HTR-8/SVneo (cell line): ENCODE measurements at places on chromosomes 1 and 21.

GRCh38 chr1:18643154-18644012 lies 12.7 kb downstream of the PAX7 start:
- no peak for DNase-seq

GRCh38 chr1:44645476-44646244 lies 28.6 kb downstream of the TMEM53 start:
- DNase-seq, result no peak

- DNase-seq, result no peak
Measured at GRCh38 chr1:117240547-117240946, 29.8 kb upstream of the VTCN1 start.

DNA sequence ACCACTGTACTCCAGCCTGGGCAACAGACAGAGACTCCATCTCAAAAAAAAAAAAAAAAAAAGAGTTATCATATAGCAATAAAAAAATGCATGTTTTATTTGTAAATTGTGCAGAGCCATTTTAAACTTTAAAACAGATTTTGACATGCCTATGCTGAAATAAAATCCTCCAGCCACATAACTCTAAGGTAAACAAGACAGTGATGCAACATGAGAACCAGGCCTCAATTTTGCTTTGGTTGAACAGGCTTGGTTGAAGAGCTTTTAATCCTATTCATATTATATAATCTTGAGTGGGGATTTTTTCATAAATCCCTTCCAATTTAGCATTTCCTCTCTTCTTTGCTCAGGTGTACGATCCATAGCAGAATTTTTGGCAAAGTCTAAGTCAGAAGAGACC lies 26.1 kb downstream of the ARMH1 start:
- no peak for DNase-seq

DNA sequence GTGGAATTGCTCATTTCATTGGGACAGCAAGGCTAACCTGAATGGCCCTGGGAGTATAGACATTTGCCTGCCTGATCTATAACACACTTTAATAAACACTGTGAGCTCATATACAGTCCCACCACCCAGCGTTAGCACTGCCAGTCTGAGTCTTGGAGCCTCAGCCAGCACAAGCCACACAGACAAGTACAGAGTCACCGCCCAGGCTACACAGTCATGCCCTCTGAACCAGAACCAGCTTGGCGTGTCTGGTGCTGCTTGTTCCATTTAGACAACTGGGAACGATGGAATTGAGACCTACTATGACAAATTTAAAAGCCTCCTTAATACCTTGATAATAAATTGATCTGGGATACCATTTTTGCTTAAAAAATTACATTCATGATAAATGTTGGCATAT lies 31.6 kb downstream of the NID1 start:
- no peak for DNase-seq

DNA sequence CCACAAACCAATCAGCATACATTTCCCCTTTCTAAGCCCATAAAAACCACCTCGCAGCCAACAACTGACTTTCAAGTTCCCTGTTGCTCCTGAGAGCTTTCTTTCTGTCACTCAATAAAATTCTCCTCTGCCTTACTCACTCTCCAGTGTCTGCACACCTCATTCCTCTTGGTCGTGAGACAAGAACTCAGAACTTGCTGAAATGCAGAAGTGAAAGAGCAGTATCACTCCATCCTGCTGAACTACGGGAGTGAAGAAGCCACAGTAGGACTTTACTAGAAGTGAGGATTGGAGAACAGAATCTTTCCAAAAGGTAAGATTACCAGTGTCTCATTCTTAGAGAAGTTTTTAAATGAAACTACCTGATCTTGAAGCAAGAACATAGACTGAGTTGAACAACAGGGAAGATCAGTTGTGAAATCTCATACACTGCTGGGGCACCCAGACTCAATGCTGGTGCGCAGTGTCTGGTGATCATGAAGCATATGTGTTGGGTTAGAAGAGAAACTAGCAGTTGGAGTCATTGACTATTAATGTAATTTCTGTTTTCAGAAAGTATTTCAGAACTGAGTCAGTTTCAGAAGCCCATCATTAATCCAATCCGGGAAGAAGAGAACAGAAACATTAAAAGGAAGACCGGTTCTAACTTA lies 726.9 kb upstream of the TMPRSS15 start:
- no peak for DNase-seq

- no peak for DNase-seq
Measured at GRCh38 chr1:222654849-222655248, 37.0 kb downstream of the MIA3 start.

- DNase-seq, result no peak
Measured at GRCh38 chr1:229224308-229224707, 46.6 kb upstream of the RAB4A start.

DNA sequence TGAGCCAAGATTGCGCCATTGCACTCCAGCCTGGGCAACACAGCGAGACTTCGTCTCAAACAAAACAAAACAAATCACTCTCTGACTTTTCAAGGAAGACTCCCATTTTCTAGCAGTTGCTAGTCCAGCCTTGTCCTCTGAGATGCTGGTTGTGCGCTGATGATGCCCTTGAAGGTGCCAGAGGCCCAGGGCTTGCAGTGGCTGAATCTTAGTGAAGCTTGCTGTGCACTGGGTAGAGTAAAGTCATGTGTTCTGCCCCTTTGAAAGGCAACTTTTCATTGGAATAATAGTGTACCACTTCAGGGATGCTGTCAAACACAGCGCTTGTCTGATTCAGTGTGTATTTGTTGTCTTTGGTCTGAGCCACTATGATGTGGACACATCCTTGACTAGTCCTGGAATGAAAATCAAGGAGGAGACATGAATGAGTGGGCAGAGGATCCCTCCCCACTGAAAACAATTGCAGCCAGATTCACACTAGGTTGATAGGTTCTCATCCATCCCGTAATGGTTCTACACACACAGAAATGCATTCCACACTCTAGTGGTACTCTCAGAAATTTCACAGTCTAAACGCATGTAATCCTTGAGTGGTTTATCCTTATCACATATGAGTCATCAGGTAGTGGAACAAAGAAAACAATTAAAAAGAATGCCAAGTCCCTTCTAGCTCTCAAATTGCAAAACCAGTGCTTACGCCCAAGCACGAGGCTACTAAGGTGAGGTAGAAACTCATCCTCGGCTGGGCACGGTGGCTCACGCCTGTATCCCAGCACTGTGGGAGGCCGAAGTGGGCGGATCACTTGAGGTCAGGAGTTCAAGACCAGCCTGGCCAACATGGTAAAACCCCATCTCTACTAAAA lies 17.8 kb upstream of the TDRD10 start:
- peak; percentile 14 for DNase-seq

DNA sequence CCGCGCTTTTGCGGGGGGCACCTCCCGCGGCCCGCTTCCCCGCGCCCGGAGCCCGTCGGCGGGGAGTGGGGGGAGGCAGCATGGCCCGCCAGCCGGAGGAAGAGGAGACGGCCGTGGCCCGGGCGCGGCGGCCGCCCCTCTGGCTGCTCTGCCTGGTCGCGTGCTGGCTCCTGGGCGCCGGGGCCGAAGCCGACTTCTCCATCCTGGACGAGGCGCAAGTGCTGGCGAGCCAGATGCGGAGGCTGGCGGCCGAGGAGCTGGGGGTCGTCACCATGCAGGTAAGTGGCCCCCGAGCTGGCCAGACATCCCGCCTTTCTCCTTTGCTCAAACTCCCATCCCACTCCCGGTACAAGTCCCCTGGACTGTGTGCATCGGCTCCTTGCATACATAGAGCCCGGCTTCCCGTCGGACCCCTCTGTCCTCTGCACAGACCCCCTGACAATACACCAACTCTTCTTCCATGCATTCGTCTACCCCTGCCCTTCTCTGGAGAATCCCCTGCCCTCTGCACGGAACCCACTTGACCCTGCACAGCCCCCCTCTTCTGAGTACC lies 812 bp downstream of the CACHD1 start:
- peak; percentile 6 for DNase-seq

GRCh38 chr1:207644852-207645634 lies at the start of gene CR1L:
Gene CR1L (plus strand): TSS chr1:207645133. CDS start chr1:207645234, 101 bp downstream.
- DNase-seq, result peak; percentile 83

- peak; percentile 17 for DNase-seq
Measured at GRCh38 chr1:243294723-243295121, 38.9 kb downstream of the SDCCAG8 start.

DNA sequence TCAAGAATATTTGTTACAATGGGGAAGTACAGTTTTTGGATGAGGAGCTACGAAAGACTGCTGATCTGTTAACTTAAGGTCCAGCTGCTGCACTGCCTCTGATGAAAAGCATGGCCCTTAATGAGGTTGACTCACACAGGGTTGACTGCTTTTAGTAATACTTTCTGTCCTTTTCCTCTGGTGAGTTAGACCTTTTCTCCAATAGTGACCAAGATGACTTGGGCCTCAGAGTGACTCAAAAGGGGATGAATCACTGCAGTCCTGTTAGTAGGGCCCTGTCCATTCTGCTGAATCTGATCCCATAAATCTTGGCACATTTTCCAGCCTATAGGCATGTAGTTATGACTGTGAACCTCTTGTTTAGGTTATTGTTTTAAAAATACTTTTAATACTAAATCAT lies 2.7 kb downstream of the DISP1 start:
- peak; percentile 76 for DNase-seq

DNA sequence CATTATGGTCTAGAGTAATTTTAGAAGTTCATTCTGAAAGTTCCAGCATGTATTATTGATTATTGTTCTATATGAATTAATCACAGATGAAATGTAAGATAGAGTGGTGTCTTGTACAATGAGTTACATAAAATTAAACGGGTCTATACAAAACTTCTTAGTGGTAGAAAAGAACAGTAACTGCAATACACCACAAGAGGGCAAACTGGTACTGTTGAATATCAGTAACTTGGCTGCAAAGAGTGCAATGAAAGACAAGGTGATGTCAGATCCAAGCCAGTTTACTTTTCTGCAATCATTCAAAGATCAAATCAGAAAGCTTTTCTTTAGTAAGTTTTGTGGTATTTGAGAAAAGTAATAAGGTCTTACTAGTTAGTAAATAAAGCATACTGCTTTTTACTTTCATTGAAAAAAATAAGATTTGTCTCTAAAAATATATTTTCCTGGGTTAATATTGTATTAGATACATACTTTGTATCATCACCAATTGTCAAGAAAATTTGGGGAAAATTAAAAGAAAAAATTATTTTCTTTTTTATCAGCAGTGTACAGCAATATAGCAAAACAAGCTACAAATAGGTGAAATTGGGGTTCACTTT lies 66.4 kb upstream of the BTG3 start:
- peak; percentile 58 for DNase-seq

- no peak for DNase-seq
Measured at GRCh38 chr1:16474166-16474800, 33.8 kb downstream of the NECAP2 start.

- no peak for DNase-seq
Measured at GRCh38 chr1:1594602-1595260, 5.2 kb downstream of the FNDC10 start.

DNA sequence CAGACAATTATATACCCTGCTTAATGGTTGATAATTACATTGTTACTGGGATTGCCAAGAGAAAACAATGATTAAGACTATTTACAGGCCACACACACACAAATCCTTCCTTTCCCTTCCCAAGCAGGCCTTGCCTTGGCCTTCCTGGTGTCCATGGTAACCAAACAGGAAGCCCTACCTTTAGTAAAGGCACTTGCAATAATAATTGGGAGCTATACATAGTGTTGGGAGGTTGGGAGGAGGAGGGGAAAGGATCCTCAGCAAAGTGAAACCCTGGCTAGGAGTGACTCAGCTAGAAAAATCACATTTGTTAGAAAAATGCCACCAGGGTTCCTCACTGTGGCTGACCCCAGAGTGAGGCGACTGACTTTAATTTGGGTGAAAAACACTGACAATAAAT lies 122.3 kb upstream of the ADAR start:
- DNase-seq, result no peak

DNA sequence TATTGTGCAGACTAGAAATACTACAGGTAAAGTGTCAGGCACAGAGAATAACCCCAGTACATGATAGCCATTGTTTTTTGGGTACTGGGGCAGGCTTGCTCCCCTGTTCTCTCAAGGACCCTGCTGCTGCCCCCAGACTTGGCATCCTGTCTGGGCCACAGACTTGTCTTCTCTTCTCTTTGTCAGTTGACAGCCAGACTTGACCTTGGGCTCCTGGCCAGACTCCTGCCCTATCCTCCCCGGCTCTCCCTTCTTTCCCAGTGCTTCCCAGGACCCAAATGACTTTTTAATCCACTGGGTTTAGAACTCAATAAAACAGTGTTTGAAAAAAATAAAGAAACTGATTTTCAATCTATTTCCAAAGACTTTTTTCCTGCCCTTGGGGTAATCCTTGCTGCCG lies 43.2 kb downstream of the ZSCAN20 start:
- DNase-seq, result no peak

GRCh38 chr1:107954719-107955415 lies 10.1 kb downstream of the VAV3 start:
- DNase-seq, result no peak

- DNase-seq, result no peak
Measured at GRCh38 chr1:30110846-30111245, 612.5 kb downstream of the MATN1 start.

DNA sequence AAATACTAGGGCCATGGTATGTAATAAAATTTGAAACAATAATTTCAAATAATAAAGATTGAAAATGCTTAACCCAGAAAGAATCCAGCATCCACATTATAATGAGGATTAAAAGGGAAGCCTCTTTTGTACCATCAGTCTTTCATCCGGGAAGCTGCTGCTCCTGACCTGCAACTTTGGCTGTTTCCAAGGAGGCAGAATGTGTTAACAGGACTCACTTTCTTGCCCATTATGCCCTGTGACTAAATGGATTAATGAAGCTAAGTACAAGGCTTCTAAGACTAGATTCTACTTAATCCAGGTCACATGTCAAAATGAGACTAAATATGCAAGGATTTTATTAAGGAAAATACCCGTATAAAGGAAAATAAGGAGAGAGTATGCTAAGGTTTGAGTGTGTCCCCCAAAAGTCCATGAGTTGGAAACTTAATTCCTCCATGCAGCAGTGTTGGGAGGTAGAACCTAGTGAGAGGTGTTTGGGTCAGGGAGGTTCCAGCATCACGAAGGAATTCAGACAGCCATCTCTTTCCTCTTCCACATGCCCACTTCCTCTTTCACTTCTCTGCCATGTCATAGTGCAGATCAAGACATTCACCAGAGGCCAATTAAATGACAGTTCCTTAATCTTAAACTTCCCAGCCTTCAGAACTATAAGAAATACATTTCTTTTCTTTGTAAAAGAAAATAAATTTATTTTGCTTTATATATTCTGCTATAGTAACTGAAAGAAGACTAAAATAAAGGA lies 27.7 kb downstream of the FMO2 start:
- DNase-seq, result no peak

DNA sequence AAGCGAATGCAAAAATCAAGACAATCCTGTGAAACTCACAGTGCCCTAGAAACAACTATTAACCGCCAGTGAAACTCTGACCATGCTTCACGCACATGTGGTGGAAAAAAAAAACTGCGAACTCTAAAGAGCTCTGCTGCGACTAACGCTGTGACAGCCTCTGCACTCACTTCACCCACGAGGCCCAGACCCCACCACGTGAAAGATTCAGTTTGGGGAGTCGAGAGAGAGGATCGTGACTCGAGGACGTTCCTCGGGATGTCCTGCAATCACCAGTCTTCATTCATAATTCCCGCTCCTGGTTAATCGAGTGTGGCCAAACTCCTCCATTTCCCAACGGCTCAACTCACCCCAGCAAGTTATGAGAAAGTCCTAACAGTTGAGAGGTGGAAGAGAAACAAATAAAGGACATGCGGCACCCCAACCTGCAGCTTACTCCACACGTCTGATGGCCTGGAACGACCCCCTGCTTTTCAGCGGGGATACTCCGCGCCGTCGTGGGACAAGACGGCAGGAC lies 1.1 kb downstream of the SERBP1 start:
- no peak for DNase-seq
